NCI-H460 (cell line): ENCODE measurements at places on chromosomes 16 and 17. TPM values are rescaled to one million over a fixed set of nuclear protein-coding genes. Genes with fewer than 3 reads are reported as not detected.

DNA sequence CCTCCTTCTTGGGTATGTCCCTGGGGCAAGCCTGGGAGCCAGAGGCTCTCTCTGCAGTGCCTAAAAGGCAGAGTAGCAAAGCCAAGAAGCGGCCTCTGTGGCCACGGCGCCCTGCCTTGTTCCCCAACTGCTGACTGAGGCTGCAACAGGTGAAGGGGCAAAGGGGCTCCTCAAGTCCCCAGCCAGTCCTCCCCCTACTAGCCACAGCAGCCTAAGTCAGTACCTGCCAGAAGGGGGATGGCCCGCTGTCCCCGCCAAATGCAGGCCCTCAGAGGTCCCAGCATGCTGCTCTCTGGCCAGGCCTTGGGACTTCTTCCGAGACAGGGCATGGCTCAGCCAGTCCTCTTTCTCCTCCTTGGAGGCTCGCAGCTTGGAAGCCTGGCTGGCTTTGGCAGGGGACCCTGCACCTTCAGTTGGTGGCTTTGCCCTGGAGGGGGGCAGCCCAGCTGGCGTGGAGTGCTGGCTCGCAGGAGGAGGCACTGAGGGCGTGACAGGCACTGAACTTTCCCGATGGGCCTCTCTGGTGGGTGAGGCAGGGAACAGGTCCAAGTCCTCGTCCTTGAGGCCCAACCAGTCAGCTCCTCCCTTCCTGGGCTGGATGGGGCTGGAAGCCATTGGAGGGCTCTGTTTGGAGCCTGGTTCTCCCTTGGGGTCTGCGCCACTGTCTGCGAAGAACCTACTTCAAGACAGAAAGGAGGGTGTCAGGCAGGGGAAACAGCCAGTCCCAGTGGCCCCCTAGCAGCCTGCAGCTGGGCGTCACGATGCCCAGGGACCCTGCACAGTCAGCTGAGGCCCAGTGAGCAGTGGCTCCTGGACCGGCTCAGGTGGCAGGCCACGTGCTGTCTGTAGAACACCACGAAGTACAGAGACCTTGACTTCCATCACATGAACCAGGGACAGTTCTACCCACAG is 17.6 kb downstream of the FBF1 start:
- no peak for DNase-seq

DNA sequence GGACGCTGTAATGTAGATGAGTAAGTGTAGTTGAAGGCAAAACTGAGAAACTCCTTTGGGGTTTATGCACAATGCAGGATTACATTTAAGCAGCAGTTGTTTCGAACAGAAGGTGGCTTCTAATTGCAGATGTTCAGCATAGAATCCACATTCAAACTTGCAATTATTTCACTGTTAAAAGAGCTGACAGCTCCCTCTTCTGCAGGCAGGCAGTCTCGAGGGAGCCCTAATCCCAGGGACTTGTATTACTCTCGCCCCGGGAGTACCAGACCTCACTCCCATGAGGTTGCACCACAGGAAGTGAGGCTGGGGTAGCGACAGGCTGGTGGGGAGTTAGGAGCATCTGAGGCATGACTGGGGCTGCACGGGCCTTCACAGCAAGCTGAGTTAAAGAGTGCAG is 484.3 kb upstream of the EEF2KMT start:
- no peak for DNase-seq

- DNase-seq: no peak
These were observed 111.1 kb downstream of the VPS53 start for GRCh38 chr17:603406-604114.

The SEZ6 gene
- total RNA-seq: not detected in 2 replicates

GRCh38 chr17:17511881-17512858 is 16.0 kb upstream of the RASD1 start:
- no peak for DNase-seq

The CD300A gene
- not detected in 2 replicates for total RNA-seq

- DNase-seq: no peak
These were observed 201.2 kb downstream of the C16orf78 start for GRCh38 chr16:49574826-49575225.

GRCh38 chr16:13633391-13633861 is 286.5 kb upstream of the ERCC4 start:
- DNase-seq: no peak

The CCDC144A gene
- total RNA-seq: 0.05 TPM in 1 of 2 replicates, not detected in the other

The ANKFN1 gene
- 0.52 and 0.94 TPM in 2 replicates for total RNA-seq
